ENCODE measurements at places on chromosomes 3 and 15.
A peak's percentile ranks its signal among the peaks of the same experiment; 100 is the strongest.

- DNase-seq: no peak
Observed at GRCh38 chr3:49133226-49133951, 539 bp upstream of the LAMB2 start.

DNA sequence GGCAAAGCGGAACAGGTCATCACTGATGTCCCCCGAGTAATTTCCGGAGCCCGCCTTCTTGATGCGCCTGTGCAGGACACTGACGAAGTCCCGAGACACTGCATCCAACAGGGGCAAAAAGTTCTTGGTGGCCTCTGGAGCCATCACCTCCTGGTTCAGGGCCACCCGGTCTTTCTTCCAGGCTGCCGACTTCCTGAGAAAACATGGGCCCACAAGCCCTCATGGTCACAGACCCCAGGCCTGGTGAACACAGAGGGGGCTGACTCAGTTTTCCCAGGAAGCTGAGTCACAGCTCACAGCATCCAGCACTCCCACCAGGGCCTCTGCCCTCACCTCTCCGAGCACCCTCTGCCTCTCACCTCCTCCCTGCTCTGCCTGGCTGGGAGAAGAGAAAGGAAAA is 22.4 kb downstream of the CYP11A1 start:
- DNase-seq: no peak

GRCh38 chr3:194808640-194809097 is 123.0 kb downstream of the FAM43A start:
- DNase-seq: no peak

DNA sequence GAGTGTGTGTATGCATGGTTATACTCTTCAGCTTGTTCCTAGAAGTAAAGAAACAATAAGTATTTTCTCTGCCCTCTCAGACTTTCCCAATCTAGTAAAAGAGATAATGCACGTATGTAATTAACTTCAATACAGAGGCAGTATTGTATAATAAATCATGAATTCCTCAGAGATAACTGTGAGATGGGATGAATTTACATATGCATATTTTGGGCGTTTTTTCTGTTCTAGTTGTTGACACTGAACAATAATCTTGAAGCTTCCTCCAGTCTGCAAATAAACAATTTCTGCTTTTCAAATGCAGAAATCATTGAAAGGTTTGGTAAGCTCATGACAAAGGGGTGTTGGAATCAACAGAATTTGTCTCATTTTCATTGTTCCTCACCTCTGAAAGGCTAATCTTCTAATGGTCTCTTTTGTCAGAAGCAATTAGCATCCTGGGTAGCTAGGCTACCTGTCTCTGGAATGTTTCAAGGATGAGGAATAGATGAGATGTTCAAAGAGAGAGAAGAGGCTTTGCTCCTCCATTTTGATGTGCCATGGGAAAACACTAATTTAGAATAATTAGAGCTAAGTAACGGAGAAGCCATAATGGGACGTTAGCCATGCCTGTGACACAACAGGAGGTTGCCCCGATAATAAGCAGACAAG is 43.3 kb upstream of the SIAH2 start:
- no peak for DNase-seq

DNA sequence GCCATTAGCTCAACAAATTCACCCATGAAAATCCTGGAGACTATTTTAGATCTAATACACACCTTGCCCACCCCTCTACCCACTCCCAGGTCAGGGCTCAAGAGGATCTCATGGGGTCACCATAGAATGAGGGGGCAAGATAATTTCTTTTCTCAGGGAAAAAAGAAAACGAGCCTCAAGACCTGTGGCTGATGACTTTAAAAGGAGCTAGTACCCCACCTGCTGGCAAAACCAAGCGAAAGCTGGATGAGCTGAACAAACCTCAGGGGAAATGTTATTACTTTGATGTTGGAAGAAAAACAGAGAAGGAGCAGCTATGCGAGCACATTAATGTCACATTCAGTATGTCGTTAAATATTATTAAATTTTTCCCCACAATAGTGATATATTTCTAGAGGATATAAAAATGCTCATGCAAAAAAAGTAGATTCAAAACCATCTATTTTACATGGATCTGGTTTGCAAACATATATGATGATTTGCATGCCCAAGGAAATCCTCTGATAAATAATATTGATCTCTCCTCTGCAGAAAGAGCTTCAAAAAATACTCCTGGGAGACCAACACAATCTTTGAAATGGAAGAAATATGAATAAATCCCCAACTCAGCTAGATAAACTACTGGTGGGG is 37.7 kb downstream of the PLD1 start:
- DNase-seq: peak; percentile 26

DNA sequence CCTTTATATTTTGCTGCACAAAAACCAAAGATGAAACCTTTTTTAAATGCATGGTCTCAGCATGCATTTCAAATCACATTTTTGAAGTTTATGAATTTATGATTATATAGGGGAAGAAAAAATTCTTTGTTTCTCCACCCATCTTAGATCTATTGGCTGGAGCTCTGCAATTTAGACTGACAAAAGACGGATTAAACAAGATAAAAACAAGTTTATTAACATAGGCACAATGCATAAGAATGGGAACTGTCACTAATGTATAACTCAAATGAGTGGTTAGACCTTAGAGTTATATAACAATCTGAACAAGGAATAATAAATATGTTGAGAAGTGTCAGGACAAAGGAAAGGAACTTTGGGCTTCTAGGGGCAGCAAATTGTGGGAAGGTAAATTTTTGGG is 132.5 kb downstream of the SERPINI1 start:
- DNase-seq: no peak

DNA sequence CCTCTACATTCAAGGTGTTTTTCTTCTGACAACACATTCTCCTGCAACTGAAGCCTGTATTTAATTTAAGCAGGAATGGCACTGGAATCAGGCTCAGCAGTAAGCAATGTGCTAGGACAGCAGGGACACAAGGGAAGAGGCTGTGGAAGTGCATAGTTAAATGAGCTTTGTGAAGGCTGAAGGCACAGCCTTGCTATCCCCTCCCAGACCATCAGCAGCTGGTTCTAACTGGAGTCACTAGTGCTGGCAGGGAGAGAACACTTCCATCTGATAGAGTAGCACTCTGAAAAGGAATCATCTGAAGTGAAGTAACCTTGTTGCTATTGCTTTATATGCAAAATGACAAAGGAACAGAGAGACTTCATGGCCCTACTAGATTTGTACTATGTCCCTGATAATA is 14.7 kb downstream of the UQCC5 start:
- DNase-seq: no peak

- no peak for DNase-seq
Observed at GRCh38 chr3:64343689-64344430, 118.6 kb upstream of the PRICKLE2 start.

- DNase-seq: no peak
Observed at GRCh38 chr15:70491201-70491621, 272.1 kb downstream of the UACA start.

DNA sequence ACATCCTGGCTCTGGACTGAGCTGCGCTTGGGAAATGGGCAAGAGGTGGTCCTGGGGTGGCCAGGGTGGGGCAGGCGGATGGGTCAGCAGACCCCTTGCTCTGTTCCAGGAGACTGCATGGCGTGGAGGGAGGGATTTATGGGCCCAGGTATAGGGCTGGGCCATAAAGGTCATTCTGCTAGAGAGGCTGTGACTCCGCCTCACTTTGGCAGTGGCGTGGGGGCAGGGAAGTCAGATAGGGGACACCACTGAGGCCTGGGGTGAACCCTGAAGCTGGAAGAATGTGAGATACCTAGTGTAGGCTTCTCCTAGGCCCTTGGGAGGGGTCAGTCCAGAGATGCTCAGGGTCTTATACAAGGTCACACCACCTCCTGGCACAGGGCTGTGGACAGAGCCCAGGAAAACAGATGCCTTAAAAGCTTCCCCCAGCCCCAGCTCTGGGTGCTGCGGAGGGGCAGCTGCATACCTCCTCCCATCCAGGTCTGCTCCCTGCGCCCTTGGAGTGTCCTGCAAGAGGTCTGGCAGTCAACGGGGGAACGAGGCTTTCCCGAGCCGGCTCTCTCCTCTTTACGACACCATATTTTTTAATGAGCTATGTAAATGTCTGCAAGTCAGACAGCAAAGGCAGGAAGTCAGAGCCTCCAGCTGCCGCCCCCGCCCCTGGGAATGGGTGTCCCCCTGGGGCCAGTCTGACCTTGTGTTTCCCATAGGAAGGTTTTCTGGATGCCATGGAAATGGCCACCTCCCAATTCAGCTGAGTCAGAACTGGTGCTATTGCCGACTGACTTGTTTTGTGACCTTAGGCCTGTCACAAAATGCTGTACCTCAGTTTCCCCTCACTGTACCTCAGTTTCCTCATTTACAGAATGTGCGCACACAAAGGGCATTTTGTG is 26.3 kb downstream of the LINGO1 start:
- DNase-seq: no peak

GRCh38 chr3:63595221-63595620 is 57.3 kb upstream of the SNTN start:
- no peak for DNase-seq

GRCh38 chr3:134075846-134076245 is 46.1 kb upstream of the SLCO2A1 start:
- DNase-seq: no peak

GRCh38 chr3:149243540-149243939 is 21.9 kb upstream of the CP start:
- DNase-seq: no peak
